ENCODE measurements at places on chromosomes 6 and 20.

DNA sequence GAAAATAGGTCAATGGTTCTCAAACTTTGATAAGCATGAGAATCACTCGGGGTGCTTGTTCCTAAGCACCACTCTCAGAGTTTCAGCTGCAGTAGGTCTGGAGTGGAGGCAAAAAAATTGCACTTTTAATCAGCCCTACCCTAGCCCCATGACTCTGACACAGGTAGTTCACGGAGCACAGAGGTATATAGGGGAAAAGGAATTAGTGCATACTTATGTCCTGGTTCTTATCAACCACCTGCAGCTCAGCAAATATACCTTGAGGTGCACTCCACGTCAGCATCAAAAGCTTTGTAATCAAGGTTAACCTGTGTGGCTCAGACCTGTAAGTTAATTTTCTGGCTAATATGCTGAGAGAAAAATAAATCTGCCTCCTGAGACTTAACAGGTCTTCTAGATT, 138.8 kb upstream of the HMGN3 start:
- DNase-seq: no peak
- H3K27me3 ChIP-seq: no peaks in the 10 kb centered on the region
- no peaks in the 10 kb centered on the region for H3K36me3 ChIP-seq

DNA sequence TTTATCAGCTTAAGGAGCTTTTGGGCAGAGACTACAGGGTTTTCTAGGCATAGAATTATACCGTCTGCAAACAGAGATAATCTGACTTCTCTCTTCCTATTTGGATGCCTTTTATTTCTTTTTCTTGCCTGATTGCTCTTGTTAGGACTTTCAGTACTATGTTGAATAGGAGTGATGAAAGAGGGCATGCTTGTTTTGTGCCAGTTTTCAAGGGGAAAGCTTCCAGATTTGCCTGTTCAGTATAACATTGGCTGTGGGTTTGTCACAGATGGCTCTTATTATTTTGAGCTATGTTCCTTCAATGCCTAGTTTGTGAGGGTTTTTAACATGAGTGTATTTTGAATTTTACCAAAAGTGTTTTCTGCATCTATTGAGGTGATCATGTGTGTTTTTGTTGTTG, 192.8 kb upstream of the PHACTR1 start:
- no peaks in the 10 kb centered on the region for H3K27me3 ChIP-seq
- H3K4me1 ChIP-seq: no peaks in the 10 kb centered on the region
- no peak overlapping the region for H3K4me3 ChIP-seq
- H3K27ac ChIP-seq: no peak overlapping the region
- H3K36me3 ChIP-seq: no peaks in the 10 kb centered on the region

DNA sequence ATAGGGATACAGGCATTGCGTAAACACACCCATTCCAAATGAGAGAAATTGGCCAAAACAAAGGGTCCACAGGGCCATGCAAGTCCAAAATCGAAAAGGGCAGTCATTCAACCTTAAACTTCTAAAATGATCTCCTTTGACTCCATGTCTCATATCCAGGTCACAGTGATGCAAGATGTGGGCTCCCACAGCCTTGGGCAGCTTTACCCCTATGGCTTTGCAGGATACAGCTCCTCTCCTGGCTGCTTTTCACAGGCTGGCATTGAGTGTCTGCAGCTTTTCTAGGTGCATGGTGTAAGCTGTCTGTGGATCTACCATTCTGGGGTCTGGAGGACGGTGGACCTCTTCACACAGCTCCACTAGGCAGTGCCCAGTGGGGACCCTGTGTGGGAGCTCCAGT, 744.5 kb downstream of the QKI start:
- no peaks in the 10 kb centered on the region for H3K27me3 ChIP-seq
- H3K4me3 ChIP-seq: no peak overlapping the region
- no peak overlapping the region for H3K27ac ChIP-seq
- no peak for DNase-seq

DNA sequence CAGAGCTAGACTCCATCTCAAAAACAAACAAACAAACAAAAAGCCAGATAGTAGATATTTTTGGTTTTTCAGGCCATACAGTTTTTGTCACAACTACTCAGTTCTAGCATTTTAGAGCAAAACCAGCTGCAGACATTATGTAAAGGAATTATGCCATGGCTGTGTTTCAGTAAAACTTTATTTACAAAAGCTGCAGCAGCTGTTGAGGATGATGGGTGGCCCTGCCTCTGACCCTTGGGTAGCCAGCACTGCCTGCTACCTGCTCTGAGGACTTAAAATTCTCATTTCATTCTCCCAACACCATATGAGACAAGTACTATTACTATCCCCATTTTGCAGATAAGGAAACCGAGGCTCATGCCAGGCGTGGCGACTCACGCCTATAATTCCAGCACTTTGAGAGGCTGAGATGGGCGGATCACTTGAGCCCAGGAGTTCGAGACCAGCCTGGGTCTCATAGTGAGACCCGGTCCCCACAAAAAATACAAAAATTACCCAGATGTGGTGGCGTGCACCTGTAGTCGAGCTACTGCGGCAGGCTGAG, 56.3 kb downstream of the RIPOR3 start:
- peaks cover 46% of the 10 kb centered on the region for H3K4me1 ChIP-seq
- H3K27me3 ChIP-seq: no peaks in the 10 kb centered on the region
- no peak for DNase-seq
- no peak overlapping the region for H3K4me3 ChIP-seq
- H3K27ac ChIP-seq: no peak overlapping the region

GRCh38 chr6:168110437-168110836, 31.4 kb upstream of the FRMD1 start:
- no peak for DNase-seq
- no peaks in the 10 kb centered on the region for H3K36me3 ChIP-seq
- no peaks in the 10 kb centered on the region for H3K27me3 ChIP-seq
- no peak overlapping the region for H3K27ac ChIP-seq
- no peak overlapping the region for H3K4me3 ChIP-seq
- peaks cover 10% of the 10 kb centered on the region for H3K4me1 ChIP-seq

GRCh38 chr6:137361701-137362100, 132.5 kb downstream of the OLIG3 start:
- DNase-seq: no peak
- no peak overlapping the region for H3K27ac ChIP-seq
- no peaks in the 10 kb centered on the region for H3K4me1 ChIP-seq
- no peaks in the 10 kb centered on the region for H3K36me3 ChIP-seq

DNA sequence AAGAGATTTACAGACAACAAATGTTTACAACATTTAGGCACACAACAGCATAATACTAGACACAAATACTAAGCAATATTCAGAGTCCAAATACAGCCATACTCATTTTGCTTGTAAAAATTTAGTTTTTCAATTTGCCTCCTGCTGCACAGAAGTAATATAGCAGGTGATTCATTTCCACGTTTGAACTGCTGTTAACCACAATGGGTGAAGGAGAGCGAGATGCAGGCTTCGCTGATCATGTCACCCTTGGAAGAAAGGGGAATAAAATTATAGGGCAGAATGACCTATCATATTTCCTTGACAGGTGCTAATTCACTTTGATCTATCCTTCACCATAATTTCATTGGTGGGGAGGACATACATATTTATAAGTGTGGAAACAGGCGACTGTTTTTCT, 643.8 kb upstream of the AGPAT4 start:
- no peak for DNase-seq
- no peak overlapping the region for H3K27ac ChIP-seq
- H3K36me3 ChIP-seq: no peaks in the 10 kb centered on the region
- no peaks in the 10 kb centered on the region for H3K4me1 ChIP-seq
- no peaks in the 10 kb centered on the region for H3K27me3 ChIP-seq
- H3K4me3 ChIP-seq: no peak overlapping the region

DNA sequence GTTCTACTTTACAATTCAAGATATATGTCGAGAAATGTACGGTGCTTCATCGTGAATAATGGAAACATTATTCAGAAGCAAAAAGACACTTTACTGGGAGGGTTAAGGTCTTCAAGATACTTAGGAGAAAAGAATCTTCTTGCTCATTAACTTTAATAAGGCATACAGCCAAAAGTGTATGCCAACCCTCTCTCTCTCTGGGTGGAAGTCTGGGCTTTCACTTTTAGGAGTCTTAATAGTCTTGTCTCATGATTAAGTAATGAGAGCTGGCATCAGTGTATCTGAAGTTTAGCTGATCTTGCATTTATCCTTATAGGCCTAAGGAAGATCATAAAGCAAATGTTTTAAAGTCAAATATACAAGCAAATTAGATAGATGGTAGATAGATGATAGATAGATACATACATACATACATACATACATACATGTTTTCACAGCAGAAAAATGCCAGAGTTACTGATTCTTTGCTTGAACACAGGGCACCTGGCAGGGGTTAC, 21.5 kb downstream of the OLIG3 start:
- no peak for DNase-seq
- no peaks in the 10 kb centered on the region for H3K36me3 ChIP-seq
- H3K4me3 ChIP-seq: no peak overlapping the region
- H3K27ac ChIP-seq: no peak overlapping the region

DNA sequence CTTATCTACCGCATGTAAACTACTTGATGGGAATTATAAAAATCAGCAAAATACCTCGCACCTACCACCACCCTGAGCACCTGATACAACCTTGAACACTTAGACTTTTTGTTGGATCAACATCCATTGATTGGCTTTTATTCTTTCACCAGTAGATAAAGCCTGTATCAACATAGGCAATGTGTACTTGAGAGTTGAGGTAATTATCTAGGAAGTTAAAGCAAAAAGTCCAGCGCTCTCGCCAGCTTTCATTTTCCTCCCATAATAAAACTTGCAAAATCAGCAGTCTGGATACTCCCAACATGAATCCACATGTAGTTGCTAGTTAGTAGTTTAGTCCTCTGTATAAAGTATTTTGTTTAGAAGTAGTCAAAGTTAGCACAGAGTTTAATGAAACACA, 132.0 kb upstream of the PRDM1 start:
- no peak for DNase-seq
- H3K4me3 ChIP-seq: no peak overlapping the region
- H3K27me3 ChIP-seq: no peaks in the 10 kb centered on the region
- no peaks in the 10 kb centered on the region for H3K36me3 ChIP-seq
- no peaks in the 10 kb centered on the region for H3K4me1 ChIP-seq

GRCh38 chr6:100617633-100618350, 153.1 kb upstream of the SIM1 start:
- H3K36me3 ChIP-seq: peaks cover 11% of the 10 kb centered on the region
- no peaks in the 10 kb centered on the region for H3K27me3 ChIP-seq
- H3K4me3 ChIP-seq: no peak overlapping the region
- DNase-seq: no peak
- H3K27ac ChIP-seq: no peak overlapping the region

GRCh38 chr6:4611429-4612129, 164.6 kb upstream of the CDYL start:
- H3K27me3 ChIP-seq: peaks cover 62% of the 10 kb centered on the region
- H3K36me3 ChIP-seq: no peaks in the 10 kb centered on the region
- no peak overlapping the region for H3K4me3 ChIP-seq
- DNase-seq: no peak
- peaks cover 11% of the 10 kb centered on the region for H3K4me1 ChIP-seq

DNA sequence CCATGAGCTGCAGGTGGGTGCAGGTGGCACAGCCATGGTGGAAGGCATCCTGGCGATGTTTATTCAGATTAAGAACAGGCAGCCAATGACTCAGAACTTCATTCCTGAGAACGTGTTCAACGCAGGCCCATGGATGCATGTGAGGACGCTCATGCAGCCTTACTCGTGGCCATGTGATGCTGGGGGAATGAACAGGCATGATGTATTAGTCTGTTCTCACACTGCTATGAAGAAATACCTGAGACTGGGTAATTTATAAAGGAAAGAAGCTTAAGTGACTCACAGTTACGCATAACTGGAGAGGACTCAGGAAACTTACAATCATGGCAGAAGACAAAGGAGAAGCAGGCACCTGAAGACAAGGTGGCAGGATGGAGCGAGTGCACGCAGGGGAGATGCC, 146.6 kb downstream of the RNASET2 start:
- H3K36me3 ChIP-seq: no peaks in the 10 kb centered on the region
- no peak overlapping the region for H3K4me3 ChIP-seq
- no peak for DNase-seq
- no peak overlapping the region for H3K27ac ChIP-seq

GRCh38 chr6:29941471-29941870, 861 bp upstream of the HLA-A start:
- DNase-seq: no peak
- H3K4me3 ChIP-seq: no peak overlapping the region
- peaks cover 7% of the 10 kb centered on the region for H3K4me1 ChIP-seq
- no peaks in the 10 kb centered on the region for H3K36me3 ChIP-seq
- no peak overlapping the region for H3K27ac ChIP-seq
- H3K27me3 ChIP-seq: no peaks in the 10 kb centered on the region

GRCh38 chr6:163183806-163184205, 230.7 kb upstream of the QKI start:
- H3K36me3 ChIP-seq: no peaks in the 10 kb centered on the region
- DNase-seq: no peak
- H3K27me3 ChIP-seq: peaks cover 45% of the 10 kb centered on the region
- H3K4me1 ChIP-seq: no peaks in the 10 kb centered on the region

DNA sequence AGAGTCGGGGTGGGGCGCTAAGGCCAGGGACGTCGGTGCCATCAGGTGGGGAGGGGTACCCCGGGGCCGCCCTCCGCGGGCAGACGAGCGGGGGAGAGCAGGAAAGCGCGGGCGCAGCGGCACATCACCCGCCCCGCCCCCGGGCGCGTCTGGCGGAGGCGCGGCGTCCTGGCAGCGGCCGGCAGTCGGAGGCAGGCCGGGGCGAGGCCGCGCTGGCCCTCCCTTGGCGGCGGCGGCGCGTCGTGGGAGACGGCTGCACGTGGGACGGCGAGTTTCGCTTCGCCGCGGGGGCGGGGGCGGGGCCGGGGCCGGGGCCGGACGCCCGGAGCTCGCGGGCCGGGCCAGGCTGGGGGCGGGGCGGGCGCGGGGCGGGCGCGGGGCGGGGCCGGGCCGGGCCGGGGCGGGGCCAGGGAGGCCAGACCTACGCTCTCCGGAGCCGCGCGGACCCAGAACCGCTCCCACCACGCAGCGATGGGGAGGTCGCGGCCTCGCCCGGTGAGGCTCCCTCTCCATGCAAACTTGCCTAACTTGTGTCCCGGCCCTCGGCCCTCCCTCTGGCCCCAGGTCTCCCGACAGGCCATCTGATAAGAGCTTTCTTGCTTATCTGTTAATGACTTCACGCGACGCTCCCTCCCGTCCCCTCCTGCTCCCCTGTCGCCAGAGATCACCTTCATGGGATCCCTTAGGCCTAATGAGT, 12.5 kb downstream of the ITPR3 start:
- peak; percentile 94 for DNase-seq
- no peak overlapping the region for H3K27ac ChIP-seq
- peaks cover 10% of the 10 kb centered on the region for H3K36me3 ChIP-seq
- peak overlapping the region; percentile 42 for H3K4me3 ChIP-seq
- no peaks in the 10 kb centered on the region for H3K27me3 ChIP-seq
- H3K4me1 ChIP-seq: peaks cover 17% of the 10 kb centered on the region

GRCh38 chr6:127247114-127248096, 19.3 kb upstream of the RNF146 start:
- no peaks in the 10 kb centered on the region for H3K27me3 ChIP-seq
- DNase-seq: no peak
- H3K27ac ChIP-seq: no peak overlapping the region
- H3K4me1 ChIP-seq: no peaks in the 10 kb centered on the region

GRCh38 chr20:61770113-61770585, 295.5 kb downstream of the TAF4 start:
- H3K36me3 ChIP-seq: no peaks in the 10 kb centered on the region
- no peak overlapping the region for H3K4me3 ChIP-seq
- H3K4me1 ChIP-seq: no peaks in the 10 kb centered on the region
- H3K27ac ChIP-seq: no peak overlapping the region
